ENCODE measurements at places on chromosomes 3 and 15.
A peak's percentile ranks its signal among the peaks of the same experiment; 100 is the strongest.

GRCh38 chr3:58074116-58074715, 66.0 kb downstream of the FLNB start:
- DNase-seq, result no peak

GRCh38 chr3:122940628-122941086, 86.9 kb downstream of the SEMA5B start:
- DNase-seq, result no peak

DNA sequence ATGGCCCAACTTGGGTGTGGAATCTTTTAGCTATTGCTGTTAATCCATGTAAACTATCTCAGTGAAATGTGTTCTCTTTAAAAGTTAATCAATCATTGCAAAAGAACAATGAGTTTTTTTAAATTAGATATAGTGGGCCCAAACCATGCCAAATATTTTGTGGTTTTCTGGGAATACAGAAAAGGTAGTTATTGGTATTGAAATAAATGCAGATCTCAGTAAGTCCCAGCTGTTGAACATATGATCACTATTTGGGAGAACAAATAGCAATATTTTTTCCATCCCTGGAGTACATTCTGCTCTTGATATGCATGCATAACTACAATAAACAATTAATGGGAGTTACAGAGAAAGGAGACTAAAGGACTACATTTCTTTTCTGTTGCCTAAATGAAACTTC, 36.0 kb upstream of the LEKR1 start:
- no peak for DNase-seq

GRCh38 chr15:31013863-31014607, 22.6 kb upstream of the MTMR10 start:
- no peak for DNase-seq

- no peak for DNase-seq
These were observed 75.7 kb downstream of the IGF1R start for GRCh38 chr15:98724048-98724447.

GRCh38 chr3:14358426-14359211, 43.8 kb upstream of the SLC6A6 start:
- no peak for DNase-seq

- DNase-seq, result no peak
These were observed 135.1 kb downstream of the ADAMTS17 start for GRCh38 chr15:100206643-100207042.

DNA sequence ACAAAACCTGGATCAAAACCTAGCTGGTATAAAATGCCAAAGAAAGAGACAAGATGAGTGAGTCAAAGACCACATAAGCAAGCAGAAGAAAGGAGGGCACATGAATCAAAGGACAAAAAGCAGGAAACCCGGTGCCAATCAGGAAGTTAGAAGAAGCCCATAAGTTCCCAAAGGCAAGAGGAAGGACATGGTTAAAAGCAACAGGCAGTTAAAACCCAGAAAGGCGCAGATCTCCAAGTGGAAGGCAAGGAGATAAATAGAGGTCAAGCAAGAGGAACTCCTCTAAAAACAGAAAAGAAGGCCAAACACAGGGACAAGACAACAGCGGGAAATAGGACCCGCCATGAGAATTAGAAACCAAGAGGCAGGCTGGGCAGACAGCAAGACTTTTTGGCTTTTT, 4.4 kb downstream of the TMOD2 start:
- no peak for DNase-seq

GRCh38 chr3:51930439-51930838, 11.3 kb downstream of the RRP9 start:
- DNase-seq, result no peak

- peak; percentile 8 for DNase-seq
These were observed 76.9 kb upstream of the ABI3BP start for GRCh38 chr3:101069901-101070798.

DNA sequence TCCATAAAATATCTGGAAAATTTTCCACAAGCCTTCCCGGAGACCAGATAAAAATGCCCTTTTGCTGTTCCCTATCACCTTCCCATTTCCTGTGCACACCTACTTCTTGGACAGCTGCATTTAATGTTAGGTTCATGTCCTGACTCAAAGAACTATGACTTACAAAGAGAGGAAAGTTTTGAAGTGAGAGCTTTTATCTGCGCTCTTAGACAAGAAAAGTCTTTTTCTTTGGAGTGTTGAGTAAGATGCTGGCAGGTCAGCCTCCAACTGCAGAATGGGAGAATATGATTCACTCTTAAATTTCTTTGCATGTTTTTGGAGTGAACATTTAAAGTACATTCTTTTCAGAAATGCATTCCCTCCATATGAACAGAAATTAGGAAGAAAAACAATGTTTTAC, 147.3 kb upstream of the DPH6 start:
- no peak for DNase-seq

GRCh38 chr3:131503320-131503635, 507 bp upstream of the MRPL3 start:
- DNase-seq, result no peak

DNA sequence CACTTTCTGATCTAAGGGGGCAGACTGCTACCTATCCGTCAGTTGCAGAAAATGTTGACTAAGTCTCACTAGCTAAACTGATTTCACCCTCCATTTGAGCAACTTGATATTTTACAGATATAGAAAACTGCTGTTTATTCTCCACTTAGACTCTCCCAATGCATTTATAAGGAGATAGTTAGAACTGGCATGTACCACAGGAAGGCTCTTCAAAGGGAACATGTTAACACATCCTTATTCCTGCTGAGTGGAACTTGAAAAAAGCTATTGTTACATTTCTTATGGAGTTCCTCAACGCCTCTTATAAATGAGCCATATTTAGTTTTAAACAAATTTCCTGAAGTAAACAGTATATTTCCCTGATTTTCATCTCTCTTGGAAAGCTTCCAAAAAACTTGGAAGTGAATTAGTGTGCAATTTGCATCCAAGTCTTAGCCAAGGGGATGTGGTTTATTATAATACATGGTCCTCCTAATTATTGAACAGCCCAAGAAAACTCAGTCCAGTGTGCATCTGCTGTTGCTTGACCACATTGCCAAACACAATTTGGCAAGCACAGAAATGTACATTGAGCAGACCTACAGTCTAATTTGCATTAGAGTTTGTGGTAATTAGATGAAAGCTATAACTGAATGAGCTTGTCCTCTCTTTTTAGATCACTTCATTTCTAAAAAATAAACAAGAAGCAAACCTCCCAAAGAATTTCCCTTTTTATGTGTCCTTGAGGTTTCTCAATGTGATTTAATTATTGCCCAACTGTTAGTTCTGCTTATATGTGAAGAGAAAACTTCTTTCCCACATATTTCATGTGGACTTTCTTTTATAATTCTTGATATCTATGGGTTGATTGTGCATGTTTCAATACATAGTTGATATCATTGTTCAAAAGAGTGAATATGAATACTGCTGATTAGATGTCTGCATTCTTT, 72.6 kb upstream of the DPH6 start:
- DNase-seq, result no peak

- DNase-seq, result no peak
These were observed 324.0 kb upstream of the TBL1XR1 start for GRCh38 chr3:177521305-177521704.

DNA sequence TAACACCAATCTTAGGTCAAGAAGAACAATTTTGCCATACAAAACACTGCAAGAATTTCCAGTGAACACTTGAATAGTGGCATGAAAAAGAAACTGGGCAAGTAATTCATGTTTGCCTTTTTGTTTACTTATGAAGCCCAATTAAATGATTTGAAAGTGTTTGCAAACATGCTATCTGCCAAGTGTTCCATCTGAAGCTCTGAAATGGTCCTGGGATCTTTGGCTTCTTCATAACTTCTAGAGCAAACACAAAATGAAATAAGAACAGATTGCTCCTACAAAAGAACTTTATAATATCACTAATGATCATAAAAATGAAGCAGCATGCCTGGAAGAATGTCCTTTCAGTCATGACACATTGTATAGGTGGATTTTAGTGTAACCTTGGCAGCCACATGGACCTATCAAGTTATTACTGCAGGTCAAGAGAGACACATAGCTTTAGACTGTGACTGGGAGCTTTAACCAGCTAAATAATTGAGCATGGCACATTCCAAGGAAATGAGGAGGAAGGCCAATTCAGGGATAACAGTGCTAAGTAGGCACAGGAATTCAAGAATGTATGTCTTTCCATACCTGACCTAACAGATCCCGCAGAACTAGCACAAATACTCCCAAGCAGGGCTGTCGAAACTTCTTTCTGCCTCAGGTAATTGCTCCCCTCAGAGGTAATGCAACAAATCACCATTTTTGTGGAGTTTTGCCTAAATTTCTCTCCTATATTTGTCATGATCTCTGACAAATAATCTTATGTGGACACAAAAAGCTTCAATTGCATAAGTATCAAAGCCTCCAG, 144.6 kb downstream of the DUT start:
- DNase-seq, result no peak

- no peak for DNase-seq
These were observed 31.2 kb downstream of the PRR23E start for GRCh38 chr3:127224118-127224517.

DNA sequence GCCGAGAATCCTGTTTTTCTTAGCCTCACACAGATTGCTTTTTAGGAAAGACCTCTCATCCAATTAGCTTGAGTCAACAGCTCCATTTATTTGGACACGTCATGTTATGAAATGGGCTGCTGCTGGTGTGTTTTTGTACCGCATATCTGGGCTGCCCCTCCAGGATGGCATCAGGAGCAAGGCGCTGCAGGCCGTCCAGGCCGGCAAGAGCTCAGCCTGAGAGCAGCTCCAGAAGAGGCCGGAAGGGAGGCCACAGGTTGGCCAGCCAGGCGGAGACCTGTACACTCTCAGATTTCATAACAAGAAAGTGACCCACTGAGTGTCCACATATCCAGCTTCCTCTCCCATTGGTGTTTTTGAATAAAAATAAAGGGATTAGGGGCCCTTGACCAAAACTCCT, 28.3 kb downstream of the FOXL2NB start:
- no peak for DNase-seq

DNA sequence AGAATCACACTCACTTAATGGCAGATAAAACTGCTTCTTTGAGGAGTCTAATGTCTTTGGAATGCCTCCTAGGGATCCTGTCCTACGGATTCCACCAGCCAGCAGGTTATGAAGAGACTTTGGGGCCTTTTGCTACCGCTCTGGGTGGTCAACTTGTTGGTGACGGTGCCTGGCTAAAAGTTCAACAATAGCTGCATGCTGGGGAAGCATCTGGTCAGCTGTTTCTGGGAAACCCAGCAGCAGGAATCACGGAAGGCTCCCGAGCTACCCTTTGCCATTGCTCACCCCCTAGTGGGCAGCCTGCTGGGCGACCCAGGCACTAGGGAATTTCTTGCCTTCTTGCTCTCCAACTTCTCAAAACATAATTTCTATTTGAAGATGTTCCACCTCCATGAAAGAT, 263.3 kb downstream of the NEK10 start:
- DNase-seq, result no peak

- DNase-seq, result no peak
These were observed 25.0 kb downstream of the LIPH start for GRCh38 chr3:185527364-185527763.
